ENCODE measurements at places on chromosomes 3 and 15.

GRCh38 chr15:69615736-69616135, 163.1 kb downstream of the RPLP1 start:
- no peak for DNase-seq

GRCh38 chr3:174767853-174768382, 91.2 kb upstream of the NAALADL2 start:
- no peak for DNase-seq

DNA sequence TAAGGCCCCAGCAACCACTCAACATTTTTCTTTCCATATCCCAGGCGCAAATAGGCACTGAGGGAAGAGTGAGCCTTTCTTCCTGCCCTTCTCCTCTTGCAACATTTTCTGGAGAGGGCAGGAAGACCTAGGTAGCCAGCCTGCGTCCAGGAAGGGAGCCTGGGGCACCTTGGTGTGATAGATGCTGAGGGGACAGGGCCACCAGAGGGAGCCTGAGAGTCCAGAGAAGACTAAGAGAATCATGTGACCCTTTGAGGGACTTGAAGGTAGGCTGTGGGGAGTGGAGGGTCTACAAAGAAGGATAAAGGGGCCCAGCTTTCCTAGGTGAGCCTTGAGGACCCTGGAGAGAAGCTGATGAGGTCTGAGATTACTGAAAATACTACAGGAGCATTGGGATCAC, 346.6 kb downstream of the CNTN6 start:
- no peak for DNase-seq

- no peak for DNase-seq
Measured at GRCh38 chr3:117814975-117815374, 1105.4 kb downstream of the TUSC7 start.

DNA sequence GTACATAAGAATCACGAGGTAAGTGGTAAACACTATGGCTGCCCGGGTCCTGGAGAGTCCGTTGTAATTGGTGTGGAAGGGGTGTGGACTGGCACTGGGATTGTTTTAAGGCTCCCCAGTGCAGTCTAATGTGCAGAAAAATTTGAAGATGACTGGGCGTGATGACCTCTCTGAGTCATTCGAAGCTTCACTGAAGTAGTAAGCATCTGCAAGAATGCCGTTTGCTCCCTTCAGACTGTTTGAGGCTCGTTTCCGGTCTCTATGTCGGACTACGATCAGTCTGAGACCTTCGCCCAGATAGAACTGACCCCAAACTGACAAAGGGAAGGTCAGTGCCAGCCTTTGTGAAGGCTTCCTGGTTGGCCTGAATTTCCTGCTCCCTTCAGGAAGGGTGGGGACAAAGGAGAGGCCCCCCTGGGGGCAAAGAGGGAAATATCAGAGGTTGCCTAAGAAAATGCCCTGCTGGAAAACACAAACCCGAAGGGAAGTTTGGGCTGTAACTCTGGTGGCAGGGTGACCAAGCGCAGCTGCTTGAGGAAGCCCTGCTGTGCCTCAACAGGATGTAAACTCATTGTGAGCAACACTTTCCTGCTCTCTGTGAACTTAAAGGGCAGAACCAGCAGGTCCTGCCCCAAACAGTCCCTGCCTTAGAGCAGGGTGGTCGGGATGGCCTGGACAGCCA, 34.6 kb downstream of the BTD start:
- DNase-seq, result no peak

DNA sequence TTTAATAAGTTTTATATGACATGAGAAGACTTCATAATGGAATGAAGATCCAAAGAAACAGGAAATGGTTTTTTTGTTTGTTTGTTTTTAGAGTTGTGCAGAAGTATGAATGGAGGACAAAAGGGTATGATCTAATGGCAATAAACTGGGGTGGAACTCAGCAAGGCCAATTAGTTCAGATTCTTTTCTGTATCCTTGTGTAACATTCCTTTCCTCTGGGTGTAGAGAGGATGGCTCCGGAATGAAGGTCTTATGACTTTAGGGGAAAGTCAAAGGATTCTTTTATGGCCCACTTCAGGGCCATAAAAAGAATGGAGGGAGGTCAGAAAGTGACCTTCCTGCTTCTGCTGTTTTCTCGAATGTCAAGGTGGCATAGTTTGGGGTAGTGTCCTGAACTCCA, 152.6 kb downstream of the DPH6 start:
- DNase-seq, result no peak

- DNase-seq, result no peak
Measured at GRCh38 chr15:68871507-68871906, 50.8 kb upstream of the ANP32A start.

DNA sequence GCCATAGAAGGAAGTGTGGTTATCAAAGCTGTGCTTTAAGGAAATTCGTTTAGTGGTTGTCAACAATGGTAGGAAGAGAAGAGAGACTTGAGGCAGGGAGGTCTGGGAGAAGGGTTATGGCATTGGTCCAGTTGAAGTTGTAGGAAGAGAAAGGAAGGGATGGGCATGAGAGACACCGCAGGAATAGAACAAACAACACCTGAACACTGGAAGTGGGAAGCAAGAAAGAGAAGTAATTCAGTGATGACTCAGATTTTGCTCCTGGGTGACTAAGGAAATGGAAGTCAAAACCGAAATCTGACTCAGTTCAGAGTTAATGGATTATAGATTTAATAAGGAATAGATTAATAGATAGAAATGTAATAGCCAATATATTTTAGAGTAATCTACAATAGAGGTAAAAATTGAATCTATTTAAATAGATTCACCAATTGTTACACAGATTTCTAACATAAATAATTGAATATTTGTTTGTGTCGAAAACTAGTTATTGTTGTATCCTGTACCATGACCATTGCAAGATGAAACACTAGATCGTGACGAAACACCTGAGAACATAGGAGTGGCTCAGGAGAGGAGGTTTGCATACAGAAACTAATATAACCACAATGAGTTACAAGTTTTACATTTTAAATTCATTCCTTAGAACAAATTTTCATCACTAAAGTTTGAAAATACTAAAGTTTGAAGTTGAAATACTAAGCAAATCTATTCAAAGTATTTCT, 36.0 kb downstream of the THBS1 start:
- DNase-seq, result no peak

GRCh38 chr3:81761904-81762580, 597 bp upstream of the GBE1 start:
- no peak for DNase-seq

DNA sequence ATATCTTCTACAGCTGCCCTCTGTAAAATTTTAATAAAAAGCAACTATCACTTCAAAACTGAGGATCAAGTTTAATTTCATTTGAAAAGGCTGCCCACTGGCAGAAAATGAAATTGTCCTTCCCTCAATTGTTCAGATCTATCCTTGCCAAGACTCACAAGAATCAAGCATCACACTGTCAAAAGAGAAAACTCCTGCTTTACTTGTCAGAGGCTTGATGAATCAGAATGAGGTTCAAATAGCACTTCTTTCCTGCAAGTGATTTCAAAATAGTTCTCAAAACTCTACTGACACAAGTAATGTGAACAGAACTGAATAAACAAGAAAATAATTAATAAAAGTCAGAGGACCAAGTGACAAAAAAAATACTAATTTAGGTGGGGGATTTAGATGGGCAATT, 70.6 kb downstream of the GOLIM4 start:
- DNase-seq, result no peak

GRCh38 chr3:6560259-6560658, 300.7 kb upstream of the GRM7 start:
- DNase-seq, result no peak

DNA sequence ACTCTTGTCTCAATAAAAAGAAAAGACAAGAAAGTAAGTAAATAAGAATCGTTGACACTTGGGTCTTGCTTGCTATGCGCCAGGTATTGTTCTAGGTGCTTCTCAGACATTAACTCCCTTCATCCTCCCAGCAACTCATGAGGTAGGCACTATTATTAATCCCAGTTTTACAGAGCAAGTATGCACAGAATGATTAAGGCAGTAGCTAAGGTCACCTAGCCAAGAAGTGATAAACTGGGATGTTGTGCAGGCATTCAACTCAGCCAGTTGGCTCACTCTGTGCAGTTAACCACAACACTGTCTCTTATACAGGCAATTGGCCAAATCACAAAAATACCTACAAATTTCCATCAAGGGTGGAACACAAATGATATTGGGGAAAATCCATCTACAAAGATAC, 1.7 kb upstream of the C3orf33 start:
- DNase-seq, result no peak

DNA sequence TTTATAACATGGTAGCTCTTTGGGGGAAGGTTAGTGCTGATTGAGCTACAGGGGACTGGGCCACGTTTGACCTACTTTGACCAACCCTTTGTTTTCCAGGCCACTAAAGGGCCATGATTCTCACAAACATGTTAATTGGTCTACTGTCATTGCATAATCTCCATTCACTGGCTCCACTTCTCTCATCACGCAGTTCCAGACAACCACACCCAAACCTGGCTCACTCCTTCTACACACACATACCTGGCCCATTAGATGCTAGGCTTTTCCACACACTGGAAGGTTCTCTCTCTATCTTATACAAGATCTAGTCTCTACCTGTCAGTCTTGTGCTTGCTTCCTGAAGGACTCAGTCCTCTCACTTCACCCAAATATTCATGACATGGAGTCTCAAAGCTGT, 15.9 kb downstream of the TGM5 start:
- DNase-seq, result no peak

GRCh38 chr3:151133917-151134450, 48.5 kb downstream of the MED12L start:
- no peak for DNase-seq

Measured in stimulated activated CD8-positive, alpha-beta memory T cell treated with anti-CD3 and anti-CD28 coated beads, Interleukin-7, amount 100 ng/mL, for 1 hour (primary cell).